Naive thymus-derived CD8-positive, alpha-beta T cell (primary cell): ENCODE measurements at places on chromosomes 2 and 18.

DNA sequence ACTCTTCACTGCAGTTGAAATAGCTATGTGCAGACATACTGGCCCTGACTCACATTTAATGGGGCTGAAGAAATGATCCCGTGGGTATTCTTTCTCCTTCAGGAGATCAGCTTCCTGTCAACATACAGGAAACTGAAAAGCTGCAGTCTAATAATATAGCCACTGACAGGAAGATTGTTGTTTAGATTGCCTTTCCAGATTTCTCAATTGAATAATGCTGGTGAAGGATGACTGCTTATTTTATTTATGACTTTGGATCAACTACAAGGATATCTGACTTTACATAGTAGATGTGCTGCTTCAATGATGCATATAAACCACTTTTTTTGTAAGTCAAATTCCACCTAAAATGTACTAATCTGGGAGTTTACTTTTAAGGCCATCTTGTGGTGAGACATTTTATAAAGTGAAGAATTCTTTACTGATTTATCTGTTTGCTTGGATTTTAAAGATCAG, 93.4 kb upstream of the MAP4K3 start:
- DNase-seq: no peak

- peak; percentile 92 for DNase-seq
Observed at GRCh38 chr2:169827272-169828140, at the start of gene UBR3. Gene UBR3 (plus strand): TSS chr2:169827454. CDS start chr2:169827508, 54 bp downstream.

GRCh38 chr2:26717362-26717761, 24.8 kb downstream of the KCNK3 start:
- no peak for DNase-seq

DNA sequence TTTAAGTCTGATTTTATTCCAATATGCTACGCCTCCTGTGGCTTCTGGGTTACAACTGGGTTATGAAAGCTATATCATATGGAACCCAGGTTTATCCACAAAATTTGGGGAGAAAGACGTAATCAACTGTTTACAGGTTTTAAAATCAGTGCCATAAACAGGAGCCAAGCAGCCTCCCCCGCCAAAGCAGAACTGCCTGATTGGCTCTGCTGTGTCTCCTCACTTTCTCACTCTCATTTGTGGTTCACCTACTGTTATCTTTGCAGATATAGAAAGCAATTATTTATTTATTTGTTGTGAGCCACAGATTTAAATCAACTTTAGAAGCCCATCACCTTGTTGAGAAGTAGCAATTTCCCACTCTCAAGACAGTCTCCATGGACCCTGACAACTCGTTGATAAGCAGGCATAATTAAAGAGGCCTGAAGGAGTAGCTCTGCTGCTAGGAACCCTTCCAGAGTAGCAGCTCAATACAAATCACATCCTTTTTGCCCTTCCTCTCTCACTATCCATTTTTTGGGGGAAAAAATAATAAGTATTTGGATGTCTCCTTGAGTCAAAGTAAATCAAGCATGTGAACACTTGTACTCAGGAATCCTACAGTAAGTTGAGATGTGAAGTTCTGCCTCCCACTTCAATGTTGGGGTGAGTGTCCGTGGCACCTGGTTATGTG, 191.0 kb upstream of the CCDC150 start:
- no peak for DNase-seq

DNA sequence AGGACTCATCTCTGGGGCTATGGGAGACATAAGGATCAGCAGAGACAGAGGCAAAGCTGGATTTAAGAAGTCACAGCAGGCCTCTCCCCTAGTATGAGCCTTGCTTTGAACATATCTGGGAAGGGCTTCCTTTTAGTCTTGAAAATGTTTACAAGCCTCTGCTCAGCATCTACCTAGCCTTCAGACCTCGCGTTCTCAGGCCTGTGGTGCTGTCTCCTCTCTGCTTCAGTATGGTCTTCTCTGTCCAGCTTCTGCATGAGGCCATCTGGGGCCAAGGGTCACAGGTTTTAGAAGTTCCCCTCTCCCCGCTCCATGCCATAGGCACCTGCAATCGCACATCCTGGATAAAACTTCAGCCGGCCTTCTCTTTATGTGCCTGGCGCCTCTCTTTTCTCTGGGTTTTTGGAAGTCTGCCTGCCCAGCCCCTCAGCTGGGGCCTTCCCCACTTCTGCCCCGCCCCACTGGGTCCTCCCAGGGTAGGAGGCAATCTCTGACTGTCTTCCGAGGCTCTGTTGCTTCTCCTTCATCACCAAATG, 7.1 kb downstream of the ACTG2 start:
- DNase-seq: no peak

- no peak for DNase-seq
Observed at GRCh38 chr2:162768656-162769055, 69.9 kb downstream of the KCNH7 start.

DNA sequence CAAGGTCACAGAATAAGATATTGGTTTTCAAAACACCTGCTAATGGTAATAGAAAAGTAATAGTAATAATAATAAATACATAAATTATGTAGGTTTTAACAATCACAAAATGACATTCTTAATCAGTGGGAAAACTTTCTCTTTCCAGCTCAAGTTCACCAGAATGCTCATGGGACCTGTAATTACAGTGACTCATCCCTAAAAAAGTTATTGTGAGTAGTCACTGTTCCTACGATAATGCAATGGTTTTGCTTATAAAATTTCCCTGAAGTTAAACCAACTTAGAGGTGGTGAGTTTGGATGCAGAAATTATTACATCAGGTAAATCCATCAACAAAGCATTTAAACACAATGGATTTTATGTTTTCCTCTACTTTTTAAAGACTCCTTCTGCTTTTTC, 502.3 kb downstream of the PID1 start:
- no peak for DNase-seq

- DNase-seq: no peak
Observed at GRCh38 chr2:73933194-73933593, 6.5 kb downstream of the DGUOK start.

DNA sequence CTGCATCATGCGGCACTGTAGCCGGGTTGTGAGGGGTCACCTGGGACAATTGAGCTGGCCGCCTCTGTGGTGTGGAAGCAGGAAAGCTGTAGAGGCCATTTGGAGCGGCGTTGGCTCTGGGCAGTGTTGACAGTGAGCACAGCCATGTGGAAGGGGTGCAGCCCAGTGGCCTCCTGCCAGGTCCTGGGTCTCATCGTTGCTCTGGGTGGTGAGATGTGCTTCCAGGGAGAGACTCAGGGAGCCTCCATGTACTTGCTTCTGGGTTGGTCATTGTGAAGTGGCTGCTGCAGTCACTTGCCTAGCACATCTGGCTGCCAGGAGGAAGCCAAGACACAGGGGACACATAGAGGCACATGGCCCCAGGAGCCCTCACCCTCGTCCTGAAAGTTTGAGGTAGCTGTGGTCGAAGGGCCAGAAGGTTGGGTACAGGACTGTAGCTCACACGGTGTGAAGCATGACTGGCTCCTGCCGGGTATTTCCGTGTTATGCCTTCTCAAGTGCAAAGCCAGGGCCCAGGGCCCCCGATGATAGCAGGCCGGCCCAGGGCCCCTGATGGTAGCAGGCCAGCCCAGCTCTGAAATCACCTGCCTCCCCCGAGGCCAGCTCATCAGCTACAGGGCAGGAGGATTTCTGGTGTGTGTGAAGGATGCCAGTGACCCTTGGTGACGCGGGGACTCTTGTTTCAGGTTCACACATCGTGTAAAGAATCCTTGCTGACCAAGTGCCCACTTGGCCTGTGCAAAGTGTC, 82.6 kb downstream of the DGKD start:
- no peak for DNase-seq

DNA sequence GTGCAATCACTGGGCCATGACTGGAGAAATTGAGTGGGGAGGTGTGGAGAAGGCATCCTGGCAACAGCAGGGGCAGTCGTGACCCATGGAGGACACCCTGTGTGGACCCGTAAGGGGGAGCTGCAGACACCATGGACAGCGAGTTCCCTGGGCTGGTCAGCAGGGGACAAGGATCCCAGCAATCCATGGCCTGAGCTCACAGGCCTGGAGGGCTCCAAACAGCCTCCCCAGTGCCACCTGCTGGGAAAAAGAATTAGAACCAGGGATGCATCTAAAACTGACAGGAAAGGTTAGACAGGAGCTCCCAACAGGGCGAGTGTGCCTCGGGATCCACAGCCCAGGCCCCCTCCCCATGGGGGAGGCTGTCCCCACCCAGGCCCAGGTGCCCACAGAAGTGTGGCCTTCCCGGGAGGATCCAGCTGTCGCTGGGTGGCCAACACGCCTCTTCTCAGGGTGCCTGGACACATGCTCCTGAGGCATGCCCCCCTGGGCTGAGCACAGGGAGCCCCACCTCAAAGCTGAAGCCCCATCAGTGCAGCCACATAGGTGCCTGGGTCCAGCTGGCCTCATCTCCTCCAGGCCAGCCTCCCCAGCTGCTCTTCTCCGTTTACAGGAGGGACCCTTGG, 20.5 kb upstream of the KIF1A start:
- DNase-seq: no peak

GRCh38 chr2:189515264-189515663, 65.3 kb downstream of the SLC40A1 start:
- DNase-seq: no peak

GRCh38 chr2:121664086-121664485, 14.8 kb upstream of the CLASP1 start:
- no peak for DNase-seq

DNA sequence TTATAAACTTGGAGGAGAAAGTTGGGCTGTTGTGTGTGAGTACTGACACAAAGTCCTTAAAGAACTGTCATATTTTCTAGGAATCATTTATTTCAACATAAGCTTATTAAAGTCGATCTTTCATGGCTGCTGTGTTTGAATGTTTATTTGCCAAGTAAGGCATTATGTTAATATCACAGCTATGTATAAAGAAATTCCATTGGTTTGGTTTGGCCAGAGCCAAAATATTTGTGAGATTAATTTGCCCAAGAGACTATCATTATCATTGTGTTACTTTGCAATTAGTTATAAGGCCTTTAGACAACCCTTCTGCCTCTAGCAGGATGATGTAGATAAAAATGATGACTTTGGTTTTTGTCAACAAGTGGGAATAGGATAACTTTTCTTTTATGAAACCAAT, 240.6 kb upstream of the NT5C1B start:
- no peak for DNase-seq

GRCh38 chr2:16018277-16019059, 78.1 kb downstream of the MYCN start:
- no peak for DNase-seq

DNA sequence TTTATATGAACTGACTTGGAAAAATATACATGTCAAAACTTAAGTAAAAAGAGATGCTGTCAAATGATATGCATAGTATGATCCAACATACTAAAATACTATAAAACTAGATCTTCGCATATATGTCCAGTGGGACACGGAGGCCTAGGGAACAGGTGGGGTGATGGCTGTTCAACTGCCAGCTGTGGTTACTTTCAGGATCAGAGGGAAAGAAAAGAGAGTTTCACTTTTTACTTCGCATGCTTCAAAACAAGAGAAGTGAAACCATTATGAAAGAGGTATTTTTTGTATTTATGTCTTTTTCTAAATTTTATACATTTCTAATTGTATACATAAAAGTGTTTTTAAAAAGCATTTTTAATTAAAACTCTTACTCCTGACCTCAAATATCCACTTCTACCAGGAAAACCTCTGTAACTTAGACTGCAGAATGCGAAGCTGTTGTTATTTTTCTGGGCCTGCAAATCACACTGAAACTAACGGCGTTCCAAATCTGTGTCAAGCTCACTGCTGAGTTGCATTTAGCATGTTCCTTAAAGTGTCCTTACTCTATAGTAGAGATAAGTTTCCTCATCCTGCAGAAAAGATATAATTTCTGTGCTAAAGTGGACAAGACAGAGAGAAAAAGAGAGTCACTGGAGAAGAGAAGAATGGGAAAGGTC, 97.8 kb upstream of the SLC35G4 start:
- DNase-seq: no peak

- DNase-seq: no peak
Observed at GRCh38 chr2:38751596-38752410, 642 bp upstream of the SRSF7 start.

DNA sequence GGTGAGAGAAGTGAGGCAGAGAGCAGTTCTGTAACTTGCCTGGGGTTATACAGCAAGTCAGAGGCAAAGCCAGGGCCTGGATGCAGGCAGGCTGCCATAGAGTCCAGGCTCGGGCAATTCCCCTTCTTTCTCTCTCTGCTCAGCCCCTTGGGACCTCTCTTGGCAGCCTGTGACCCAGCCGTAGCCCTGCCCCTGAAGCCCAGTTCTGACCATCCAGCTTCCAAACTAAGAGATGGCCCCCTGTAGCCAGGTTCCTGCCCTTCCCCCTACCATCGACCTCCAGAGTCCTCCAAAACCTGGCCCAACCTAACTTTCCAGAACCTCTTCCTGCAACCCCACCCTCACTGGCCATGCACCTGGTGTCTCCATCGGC, 201.2 kb downstream of the CTIF start:
- no peak for DNase-seq

GRCh38 chr2:100427627-100428258, 10.3 kb upstream of the CHST10 start:
- DNase-seq: peak; percentile 43

DNA sequence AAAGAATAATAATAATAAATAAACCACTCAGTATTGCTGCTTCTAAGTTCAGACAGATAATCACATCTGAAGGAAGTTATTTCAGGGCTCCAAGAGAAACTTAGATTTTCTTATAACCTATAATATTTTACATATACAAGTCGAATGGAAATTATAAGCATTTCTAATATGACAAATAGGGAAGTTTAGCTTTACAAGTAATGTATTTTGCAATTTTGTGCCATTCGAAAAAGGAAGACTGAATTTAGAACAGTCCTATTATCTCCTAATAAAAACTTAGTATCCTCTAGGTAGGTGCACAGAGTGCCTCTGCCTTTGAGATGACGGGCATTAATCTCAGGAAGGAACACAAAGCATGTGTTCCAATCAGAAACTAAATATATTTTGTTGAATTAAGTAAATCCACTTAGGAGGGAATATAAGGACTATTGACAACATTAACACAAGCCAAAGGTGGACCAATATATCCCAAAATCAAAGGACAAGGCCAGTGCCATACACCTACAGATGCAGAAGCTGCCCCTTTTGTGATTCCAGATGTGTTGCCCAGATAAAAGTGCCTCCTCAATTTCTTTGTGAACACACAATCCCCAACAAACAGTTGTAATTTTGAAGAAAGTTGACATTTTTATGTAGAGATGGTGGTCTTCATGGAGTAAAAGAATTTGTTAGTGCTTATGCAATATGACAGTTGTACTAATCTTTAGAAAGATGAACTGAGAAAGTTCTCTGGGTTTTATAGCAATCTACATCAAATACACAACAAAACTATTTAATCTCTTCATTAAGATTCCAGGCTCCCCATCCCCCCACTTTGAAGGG, 36.6 kb downstream of the PTCD3 start:
- DNase-seq: no peak

DNA sequence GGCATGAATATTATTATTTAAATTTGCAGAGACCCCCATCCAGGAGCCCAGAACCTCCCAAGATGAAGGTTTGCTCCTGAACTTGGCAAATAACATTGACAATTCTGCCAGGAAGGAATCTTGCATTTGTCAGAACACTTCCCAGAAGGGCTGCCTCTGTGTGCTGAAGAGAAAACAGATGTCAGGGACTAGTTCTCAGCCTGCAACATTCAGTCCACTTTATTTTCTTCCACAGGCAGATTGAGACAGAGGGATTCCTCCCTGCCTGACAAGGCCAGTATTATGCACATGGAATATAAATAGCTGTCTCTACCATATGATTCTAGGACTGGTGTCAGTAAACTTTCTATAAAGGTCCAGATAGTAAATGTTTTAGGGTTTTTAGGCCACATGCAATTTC, 171.5 kb upstream of the SIX2 start:
- no peak for DNase-seq
